ENCODE measurements at places on chromosomes 12 and 14. TPM values are rescaled to one million over a fixed set of nuclear protein-coding genes. Genes with fewer than 3 reads are reported as not detected.

CCDC88C gene
- total RNA-seq: 60.7 TPM

GRCh38 chr14:39319381-39319780, 85.7 kb downstream of the MIA2 start:
- no peak for DNase-seq

SRRM4 gene
- 0.63 TPM for total RNA-seq

GRCh38 chr12:57888409-57889157, 42.1 kb upstream of the CTDSP2 start:
- DNase-seq: peak; percentile 76

DNA sequence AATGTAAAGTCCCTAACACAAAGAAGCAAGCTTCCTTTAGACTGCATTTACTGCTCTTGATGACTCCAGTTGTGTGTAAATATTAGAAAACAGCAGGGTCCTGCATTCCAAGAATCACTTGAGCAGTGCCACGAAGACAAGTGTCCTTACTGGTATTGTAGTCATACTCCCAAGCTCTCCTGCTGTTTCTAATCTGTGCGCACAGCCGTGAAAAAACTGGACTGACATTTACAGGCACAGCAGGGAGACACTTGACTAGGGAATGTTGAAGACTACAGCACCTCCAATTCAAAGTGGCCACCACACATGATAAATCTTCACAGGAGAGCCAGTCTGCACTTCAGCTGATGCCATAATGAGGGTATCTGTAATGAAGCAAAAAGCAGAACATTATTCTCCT, 91.4 kb downstream of the VRK1 start:
- no peak for DNase-seq

SERPINA9 gene
- not detected for total RNA-seq

EFS gene
- total RNA-seq: 18.9 TPM

- peak; percentile 65 for DNase-seq
These were observed 68.6 kb upstream of the USP15 start for GRCh38 chr12:62191491-62192179.

DNA sequence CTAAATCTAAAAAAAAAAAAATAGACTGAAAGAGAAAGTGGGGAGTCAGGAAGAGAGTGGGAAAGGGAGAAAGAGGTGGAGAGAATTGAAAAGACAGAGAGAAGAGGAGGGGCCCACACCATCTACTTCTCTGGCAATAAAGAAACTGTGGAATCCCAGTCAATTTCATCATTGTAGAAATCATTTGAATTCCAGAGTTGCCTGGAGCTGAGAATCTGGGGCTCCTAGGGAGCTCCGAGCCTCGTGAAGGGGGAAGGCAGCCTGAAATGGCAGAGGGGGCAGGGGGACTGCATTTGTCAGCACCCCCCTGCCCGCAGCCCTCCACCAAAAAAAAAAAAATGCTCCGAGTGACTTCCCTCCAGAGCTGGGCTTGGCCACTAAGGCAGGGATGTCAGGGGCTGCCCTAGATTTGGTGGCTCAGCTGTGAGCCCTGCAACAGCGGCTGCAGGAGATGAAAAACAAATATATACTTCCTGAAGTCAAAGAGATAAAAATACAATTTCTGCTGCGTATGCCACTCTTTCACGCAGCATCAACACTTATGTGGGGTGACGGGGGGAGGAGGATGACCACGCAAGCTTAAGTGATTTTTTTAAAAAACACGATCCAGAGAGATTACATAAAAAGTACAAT, 80.5 kb downstream of the BCL11B start:
- DNase-seq: peak; percentile 35

- DNase-seq: no peak
These were observed 8.4 kb downstream of the PEX5 start for GRCh38 chr12:7197841-7198240.

Data from GM23338 (cell line).